ENCODE measurements at places on chromosomes 2 and 18.

- DNase-seq, result no peak
Measured at GRCh38 chr2:16119741-16120140, 179.4 kb downstream of the MYCN start.

GRCh38 chr2:213476641-213477040 lies 192.4 kb downstream of the SPAG16 start:
- DNase-seq, result no peak

- DNase-seq, result no peak
Measured at GRCh38 chr2:14720319-14720718, 87.8 kb downstream of the LRATD1 start.

DNA sequence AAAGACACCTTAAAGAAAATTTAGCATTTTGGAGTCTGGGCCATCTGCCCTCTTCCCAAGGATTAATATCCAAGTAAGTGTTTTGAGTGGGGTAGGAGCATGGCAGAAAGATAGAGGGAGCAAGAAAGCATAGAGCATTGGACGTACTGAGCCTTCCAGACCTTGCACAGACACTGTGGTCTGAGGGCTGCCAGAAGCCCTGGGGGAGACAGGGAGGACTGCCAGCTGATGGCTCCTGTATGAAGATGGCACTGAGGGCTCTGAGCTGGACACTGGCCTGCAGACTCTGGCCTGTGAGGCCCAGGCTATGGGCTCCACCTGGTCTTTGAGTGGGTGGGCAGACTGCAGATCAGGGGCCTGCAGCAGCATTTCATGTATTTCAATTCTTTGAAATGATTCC lies 2.9 kb upstream of the PKDCC start:
- DNase-seq, result no peak

GRCh38 chr18:28995319-28995718 lies 818.4 kb upstream of the CDH2 start:
- DNase-seq, result no peak

DNA sequence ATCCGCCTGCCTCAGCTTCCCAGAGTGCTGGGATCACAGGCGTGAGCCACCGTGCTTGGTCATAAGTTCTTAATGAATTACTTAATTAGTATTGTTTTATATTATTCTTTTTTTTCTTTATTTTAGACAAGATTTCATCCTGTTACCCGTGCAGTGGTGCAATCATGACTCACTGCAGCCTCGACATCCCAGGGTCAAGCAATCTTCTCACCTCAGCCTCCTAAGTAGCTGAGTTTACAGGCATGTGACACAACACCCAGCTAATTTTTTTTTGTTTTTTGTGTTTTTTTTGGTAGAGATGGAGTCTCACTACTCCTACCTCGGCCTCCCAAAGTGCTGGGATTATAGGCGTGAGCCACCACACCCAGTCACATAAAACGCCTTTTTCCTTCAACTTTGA lies 17.3 kb downstream of the C2orf42 start:
- DNase-seq, result no peak

GRCh38 chr2:41994661-41995060 lies 53.2 kb upstream of the PKDCC start:
- no peak for DNase-seq

DNA sequence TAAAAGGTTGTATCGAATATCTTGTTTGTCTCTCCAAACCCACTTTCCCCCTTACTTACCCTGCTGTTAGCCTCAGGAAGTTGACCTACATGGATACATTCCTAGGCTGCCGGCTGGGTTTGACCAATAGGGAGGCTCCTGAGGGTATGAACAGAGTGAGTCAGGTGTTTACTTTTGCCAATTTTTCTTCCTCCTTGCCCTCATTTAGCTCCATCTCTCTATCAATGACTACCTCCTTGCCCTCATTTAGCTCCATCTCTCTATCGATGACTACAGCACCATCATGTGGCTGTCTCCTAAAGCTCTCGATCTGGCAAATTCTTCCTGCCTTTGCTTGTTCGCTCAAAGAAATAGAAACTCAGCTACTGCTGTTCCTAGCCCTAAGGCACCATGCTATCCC lies 571.9 kb upstream of the CRIM1 start:
- DNase-seq, result no peak

DNA sequence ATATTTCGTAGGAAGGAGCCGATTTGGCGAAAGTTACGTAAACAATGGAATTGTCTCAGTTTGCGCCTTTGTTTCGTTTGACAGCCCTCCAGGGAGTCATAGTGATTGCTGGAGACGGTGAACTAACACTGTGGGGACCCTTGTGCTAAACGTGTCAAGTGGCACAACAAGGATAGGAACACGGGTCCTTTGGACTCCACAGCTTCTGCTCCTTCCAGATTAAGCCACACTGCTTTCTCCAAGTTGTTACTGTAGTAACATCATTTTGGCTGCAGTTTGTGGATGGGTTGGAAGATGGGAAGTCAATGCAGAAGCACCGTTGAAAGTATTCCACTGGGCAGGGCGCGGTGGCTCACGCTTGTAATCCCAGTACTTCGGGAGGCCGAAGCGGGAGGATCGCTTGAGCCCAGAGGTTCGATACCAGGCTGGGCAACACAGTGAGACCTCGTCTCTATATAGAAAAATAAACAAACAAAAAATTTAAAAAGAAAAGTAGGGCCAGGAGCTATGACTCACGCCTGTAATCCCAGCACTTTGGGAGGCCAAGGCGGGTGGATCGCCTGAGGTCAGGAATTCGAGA lies 636 bp upstream of the IMMT start:
- no peak for DNase-seq

- DNase-seq, result no peak
Measured at GRCh38 chr2:14806613-14807012, 174.1 kb downstream of the LRATD1 start.

DNA sequence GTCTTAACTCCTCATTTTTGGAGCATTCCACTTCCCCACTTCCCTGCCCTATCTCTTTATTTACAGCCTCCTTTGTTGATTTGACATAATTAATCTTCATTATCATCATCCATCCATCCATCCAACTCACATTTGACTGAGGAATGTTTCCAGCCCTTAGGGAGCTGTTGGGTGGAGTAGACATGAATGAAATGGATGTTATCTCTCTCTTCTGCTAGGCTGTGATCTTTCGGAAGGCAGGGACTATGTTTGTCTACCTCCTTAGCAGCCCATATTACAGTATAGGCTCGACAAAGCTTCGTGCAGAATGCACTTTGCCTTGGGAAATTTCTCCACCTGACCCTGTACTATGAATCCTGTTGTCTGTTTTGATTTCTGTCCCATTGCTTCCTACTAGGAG lies 7.7 kb upstream of the EFEMP1 start:
- DNase-seq, result no peak

DNA sequence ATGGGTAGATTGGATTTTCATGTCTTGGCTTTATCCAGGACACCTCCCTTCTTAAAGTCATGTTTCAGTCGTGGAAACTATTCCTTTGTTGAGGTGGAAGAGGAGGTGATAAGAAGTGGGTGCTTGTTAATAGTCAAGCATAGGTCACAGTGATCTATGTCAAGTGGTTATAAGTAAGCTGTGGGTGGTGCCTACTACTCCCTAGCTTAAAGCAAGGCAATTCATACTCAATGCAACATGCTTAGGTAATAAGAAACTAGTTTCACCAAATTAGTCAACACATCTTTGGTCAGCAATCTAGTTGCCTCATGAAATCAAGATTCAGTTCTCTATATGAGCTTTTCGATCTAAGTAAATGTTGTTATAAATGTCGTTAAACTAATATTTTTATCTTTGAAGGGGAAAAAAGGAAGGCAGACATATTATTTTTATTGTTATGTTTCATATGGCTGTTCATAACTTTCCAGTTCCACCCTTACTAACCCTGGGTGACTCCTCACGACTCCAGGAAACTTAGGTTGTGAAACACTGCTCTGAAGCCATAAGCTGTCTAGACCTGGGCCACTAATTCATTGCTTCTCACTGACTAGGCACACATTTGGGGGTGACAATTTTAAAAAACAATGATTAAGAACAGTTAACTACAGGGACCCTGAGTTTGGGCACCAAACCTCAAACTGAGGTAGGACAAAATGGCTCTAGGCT lies 5.8 kb upstream of the ABCB11 start:
- DNase-seq, result no peak

- DNase-seq, result no peak
Measured at GRCh38 chr2:129798626-129799025, 180.8 kb upstream of the RAB6C start.

GRCh38 chr2:55720417-55720816 lies 26.8 kb upstream of the PNPT1 start:
- no peak for DNase-seq

DNA sequence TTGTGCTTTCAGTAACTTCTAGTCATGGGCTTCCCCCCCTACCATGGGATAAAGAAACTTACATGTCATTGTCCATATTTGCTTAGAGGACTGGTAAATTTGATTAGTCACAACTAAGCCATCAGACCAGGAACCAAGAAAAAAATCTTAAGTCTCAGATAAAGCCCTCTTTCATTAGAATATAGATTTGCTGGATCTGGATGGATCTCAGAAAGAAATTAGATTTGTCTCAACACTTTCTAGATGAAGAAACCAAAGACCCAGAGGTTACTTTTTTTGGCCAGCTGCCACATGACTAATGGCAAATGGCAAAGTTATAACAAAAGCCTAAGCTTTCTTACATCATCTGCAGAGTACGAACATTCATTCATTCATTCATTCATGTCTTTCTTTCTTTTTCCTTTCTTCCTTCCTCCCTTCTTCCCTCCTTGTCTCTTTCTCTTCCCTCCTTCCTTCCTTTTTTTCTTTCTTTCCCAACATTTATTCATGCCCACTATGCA lies 60.2 kb downstream of the CDCA7 start:
- DNase-seq, result peak; percentile 72

GRCh38 chr2:42051543-42052235 lies 3.9 kb downstream of the PKDCC start:
- no peak for DNase-seq

- peak; percentile 72 for DNase-seq
Measured at GRCh38 chr2:8169443-8169842, 512.4 kb upstream of the ID2 start.

DNA sequence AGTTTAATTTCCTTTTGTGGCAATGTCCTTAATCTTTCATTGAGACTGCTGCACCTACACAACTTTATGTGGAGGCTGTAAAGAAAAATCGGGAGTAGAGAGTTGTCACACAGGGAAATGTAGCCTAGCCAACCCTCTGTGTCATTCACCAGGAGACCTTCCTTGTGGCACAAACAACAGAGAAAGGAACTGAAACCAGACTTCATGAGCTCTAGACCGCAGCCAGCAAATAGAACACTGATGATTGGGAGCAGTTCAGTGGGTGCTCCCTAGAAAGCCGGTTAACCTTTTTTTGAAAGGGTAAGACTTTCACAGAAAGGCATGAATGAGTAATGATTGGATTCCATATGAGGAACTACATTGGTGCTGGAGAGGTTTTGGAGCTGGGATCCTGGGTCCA lies 1752.4 kb upstream of the CELF4 start:
- no peak for DNase-seq

DNA sequence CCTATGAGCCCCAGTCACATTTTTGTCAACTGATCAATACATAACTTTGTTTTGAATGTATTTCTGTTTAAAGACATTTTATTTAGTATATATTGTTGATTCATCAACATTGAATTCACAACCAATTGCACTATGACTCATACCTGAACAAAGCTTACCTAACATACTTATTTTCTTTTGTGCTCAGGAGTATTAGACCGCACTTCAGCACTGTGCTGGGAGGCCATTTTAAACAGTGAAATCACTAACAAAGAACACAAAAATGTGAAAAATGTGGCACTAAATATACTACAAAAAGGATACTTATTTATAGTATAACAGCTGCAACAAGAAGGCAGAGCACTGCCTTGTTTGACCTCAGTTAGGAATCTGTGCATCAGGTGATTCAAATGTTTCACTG lies 12.4 kb upstream of the IFIH1 start:
- DNase-seq, result no peak

DNA sequence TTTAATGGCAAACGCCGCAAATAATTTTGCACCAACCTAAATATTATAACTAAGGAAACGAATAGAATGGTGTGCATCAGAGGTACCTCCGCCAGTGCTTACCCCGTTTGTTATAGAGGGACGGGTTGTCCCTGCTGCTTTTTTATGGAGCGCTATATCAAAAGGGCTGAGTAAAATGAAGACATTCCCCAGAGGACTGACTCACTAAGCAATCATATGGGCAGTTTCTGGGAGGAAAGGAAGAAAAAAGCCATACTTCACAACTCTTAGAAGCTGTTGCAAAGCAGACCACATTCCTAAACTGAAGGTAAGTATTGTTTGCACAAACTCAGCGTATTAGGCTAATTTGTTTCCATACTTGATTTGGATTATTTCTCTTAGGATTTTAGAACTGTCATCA lies 12.9 kb downstream of the ID2 start:
- no peak for DNase-seq

- no peak for DNase-seq
Measured at GRCh38 chr2:36753706-36754221, 57.3 kb downstream of the VIT start.

DNA sequence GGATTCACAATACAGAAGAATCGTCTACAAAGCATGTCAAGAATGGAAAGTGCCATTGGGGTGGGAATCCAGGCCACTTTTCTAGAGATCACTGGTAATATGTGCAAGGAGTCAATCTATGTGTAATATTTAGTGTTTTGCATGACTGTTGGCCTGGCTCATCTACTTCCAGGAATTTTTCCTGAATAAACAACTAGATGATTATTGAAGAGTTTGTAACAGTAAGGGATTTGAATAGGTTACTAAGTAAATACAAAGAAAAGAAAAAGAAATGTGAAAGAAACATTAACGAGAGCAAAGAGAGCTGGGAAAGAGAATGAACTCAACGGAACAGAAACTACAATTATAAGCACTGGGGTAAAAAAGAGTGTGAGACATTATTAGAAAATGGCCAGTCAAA lies 406.0 kb downstream of the TGIF1 start:
- no peak for DNase-seq

GRCh38 chr2:189900726-189901125 lies 116.5 kb downstream of the PMS1 start:
- no peak for DNase-seq

GRCh38 chr2:207055257-207055656 lies 110.5 kb downstream of the KLF7 start:
- no peak for DNase-seq
